ENCODE measurements at places on chromosomes 7 and 10.
A peak's percentile ranks its signal among the peaks of the same experiment; 100 is the strongest.

DNA sequence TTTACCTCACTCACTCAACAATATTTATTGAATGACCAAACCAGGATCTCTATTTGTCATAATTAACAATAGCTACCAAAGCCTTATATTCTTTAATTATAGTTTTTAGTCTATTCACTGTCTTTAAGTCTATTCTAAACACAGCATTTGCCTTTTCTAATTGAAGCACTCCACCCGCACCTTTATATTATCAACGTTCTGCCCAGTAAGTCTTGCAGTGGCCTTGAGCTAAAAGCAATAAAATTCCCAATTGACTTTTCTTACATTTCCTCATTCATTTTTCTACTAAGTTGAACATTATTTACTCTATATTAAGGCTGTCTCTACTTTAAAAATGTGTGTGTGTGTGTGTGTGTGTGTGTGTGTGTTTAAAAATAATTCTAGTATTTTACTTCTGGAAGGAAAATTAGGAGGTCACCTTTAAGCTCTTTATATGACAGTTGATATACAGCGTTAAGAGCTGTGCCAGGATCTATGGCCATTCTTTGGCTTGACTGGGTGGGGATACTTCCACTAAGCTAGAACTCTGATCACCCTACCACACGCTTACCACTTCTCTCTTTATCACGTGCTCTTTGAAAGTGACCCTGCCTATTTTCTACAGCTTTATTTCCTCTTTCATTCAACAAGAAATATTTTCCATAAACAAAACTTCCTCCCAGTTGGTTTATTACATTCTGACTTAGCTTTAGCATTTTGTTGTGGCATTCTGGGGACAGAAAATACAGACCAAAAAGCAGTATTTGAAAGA lies 8.8 kb downstream of the PAPSS2 start:
- no peak for DNase-seq

DNA sequence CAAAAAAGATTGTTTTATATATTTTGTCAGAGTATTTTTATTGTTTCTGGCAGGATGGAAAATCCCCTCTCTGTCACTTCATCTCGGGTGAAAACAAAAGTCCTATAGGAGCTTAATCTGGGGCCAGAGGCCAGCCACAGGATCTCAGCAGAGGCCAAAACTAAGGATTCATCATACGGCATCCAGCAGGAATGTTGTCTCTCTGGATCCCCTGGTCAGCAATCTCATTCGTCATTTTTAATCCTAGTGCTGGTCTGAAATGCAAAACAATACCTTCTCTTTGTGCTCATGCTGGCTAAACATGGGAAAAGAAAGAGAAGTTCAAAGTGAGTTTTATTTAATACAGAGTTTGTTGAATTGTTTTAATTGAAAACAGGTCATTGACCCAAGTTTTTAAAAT lies 482.5 kb upstream of the AUTS2 start:
- peak; percentile 74 for DNase-seq

- DNase-seq, result peak; percentile 87
Observed at GRCh38 chr7:29494350-29494749, 69.3 kb upstream of the PRR15 start.

GRCh38 chr7:144035385-144035784 lies 13.4 kb upstream of the OR2A5 start:
- DNase-seq, result no peak

DNA sequence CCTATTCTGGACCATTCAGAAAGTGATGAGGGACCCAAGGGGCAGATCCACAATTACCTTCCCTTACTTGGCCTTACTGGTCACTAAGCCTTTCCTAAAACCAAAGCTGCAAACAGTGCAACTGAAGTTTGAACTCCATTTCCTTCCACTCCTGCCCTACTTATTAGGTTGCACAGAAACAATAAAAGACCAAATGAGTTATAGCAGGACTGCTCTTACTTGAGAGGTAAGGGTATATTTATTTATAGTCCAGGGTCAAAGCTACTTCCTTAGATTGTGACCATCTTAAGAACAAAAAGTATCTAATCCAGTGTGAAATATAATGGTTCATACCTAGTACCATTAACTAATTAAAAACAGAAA lies 27.0 kb downstream of the CDK6 start:
- no peak for DNase-seq

- DNase-seq, result no peak
Observed at GRCh38 chr7:72405871-72406270, 6.3 kb downstream of the CALN1 start.

DNA sequence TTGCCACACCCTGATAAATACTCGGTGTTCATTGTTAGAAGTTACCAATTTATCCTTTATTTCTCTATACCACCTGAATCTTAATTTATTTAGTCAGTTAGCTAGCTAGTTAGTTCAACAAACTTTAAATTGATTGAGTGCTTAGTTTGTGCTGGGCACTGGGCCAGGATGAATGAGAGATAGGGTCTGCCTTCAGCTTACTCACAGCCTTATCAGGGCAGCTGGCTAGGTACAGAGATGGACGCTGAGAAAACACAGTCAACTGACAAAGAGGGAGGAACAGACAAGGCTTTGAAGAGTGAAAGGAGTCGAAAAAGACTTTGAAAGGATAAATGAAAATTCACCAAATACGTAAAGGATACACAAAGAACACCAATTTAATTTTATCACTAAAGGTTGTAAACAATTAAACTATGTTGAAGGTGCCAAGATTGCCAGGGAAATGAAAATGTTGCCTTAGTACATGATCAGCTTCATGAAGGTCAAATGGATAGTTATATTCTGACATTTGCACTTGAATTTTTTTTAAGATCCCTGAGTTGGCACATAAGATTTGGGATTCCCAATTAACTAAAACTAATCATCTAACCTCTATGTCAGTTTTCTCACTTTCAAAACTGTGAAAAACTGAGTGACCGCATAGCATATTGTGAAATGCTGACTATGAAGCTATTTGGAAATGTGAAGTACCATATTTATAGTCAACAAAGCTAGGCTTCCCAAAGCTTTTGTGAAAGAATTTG lies 2.1 kb downstream of the CAV2 start:
- DNase-seq, result no peak
